ENCODE measurements at places on chromosomes 11 and 22. TPM values are rescaled to one million over a fixed set of nuclear protein-coding genes. Genes with fewer than 3 reads are reported as not detected.

- DNase-seq: no peak
Measured at GRCh38 chr11:79507706-79508105, 66.9 kb upstream of the TENM4 start.

The SMIM35 gene
- total RNA-seq: not detected

DNA sequence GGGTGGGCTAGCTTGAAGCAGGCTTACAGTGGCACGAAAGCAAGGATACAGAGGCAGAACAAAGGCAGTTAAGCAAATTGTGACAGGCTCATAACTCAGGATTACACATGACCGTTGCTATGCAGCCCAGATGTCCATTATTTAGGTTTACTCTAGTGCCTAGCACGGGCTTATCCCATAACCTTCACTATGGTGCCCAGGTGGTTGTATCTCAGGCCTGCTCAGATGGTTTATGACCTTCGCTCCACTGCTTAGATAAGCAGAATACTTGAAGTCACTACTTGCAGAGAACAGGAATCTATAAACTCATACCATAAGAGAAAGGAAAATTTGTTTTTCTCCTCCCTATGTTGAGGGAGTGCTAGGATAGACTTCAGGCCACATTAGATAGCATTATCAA lies 9.0 kb downstream of the OR6M1 start:
- DNase-seq: no peak

DNA sequence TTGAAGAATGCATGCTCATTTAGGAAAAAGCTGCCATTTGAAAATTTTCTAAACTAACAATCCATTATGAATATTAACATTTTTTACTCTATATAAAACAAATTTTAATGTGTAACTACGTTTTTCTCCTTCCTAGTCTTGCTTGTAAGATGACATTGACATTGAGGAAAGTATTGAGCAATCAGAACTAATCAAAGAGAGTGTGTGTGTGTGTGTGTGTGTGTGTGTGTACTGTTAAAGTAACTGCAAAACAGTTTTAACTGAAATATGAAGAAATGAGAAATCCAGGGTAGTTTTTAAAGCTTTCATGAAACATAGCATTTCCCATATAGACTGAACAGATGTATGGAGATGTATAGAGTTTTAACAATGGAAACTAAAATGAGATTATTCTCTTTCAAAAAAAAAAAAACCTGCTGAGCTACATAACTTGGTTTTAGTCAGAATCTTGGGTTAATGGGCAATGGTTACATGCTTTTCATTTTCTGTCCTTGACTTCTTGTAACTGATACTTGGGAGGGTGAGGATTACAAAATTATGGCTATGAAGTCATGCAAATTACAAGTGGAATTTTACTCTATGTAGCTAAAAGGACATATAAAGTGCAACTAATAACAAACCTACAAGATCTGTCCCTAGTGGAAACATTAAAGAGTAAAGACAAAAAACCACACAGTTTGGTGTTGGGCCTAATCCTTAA lies 2.0 kb downstream of the PDGFD start:
- DNase-seq: no peak

The CD3E gene
- not detected for total RNA-seq

The LRRN4CL gene
- total RNA-seq: 0.79 TPM

The DGCR8 gene
- total RNA-seq: 71.2 TPM

DNA sequence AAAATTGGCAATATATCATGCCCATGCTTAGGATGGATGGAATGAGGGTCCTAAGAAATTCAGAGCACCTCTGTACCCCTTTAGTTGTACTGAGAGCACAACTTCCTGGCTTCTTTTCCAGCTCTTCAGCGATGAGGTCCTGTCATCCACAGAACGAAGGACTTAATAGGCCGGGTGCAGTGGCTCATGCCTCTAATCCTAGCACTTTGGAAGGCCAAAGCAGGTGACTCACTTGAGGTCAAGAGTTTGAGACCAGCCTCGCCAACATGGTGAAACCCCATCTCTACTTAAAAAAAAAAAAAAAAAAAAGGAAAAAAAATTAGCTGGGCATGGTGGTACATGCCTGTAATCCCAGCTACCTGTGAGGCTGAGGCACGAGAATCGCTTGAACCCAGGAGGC lies 125.3 kb upstream of the BMAL1 start:
- DNase-seq: no peak

Measured in H9 (cell line).